ENCODE measurements at places on chromosomes 12 and 14.

- DNase-seq = no peak
Observed at GRCh38 chr12:11655842-11656241, 6.4 kb downstream of the ETV6 start.

DNA sequence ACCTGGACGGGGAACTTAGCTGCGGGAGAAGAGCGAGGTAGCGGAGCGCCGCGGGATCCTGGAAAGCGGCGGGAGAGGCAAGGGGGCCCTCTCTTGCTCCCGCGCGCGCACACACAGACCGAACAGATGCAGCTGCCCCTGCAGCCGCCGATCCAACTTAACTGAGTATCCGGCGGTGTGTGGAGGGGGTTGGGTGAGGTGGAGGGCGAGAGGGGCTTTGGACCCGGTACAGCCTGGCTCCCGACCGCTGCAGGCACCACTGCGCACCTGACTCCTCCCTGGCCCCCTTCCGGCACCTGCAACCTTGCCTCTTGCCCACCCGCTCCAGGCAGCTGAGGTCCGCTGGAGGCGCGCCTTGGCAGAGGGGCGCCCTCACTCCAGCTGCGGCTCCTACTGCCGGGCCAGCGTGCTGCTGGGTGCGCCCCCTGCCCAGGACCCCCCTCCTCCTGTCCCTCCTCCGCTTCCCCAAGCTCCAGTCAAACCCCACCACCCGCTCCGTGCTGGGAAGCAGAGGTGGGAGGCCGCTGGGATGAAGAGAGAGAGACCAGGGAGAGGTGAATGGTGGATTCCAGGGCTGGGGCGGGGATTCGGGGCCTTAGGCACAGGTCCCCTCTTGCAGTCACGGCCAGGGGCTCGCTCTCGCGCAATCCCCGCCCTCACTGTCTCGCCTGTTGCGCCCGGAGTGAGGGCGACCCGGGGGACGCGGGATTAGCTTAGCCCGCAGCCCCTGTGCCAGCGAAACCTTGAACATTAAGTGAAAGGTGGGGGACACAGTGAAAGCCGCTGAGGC lies 2.6 kb downstream of the DIO3 start:
- DNase-seq = no peak

- peak; percentile 39 for DNase-seq
Observed at GRCh38 chr14:25150934-25151790, 101.2 kb upstream of the STXBP6 start.

GRCh38 chr12:132004946-132005345 lies 55.2 kb downstream of the EP400 start:
- no peak for DNase-seq

- no peak for DNase-seq
Observed at GRCh38 chr12:88181881-88182280, 39.8 kb downstream of the TMTC3 start.

GRCh38 chr12:119915894-119916510 lies 38.9 kb upstream of the CIT start:
- no peak for DNase-seq

GRCh38 chr12:105289114-105289904 lies 41.2 kb upstream of the C12orf75 start:
- DNase-seq = peak; percentile 18

Measured in activated CD4-positive, alpha-beta T cell treated with anti-CD3 and anti-CD28 coated beads, Interleukin-10, Interleukin-2, amounts not matched to agents 100 ng/mL and 50 ng/mL, durations not matched to agents 16 hours and 8 hours (primary cell).